Ureter (tissue), 1 donor: ENCODE measurements at places on chromosomes 16 and 17. TPM values are rescaled to one million over a fixed set of nuclear protein-coding genes. Genes with fewer than 3 reads are reported as not detected.
A peak's percentile ranks its signal among the peaks of the same experiment; 100 is the strongest.

Gene KRTAP2-3
- total RNA-seq: not detected

Gene TGFB1I1
- 97.0 TPM for total RNA-seq

Gene TP53TG3
- not detected for total RNA-seq

- no peak for DNase-seq
Measured at GRCh38 chr16:30456302-30456701, 10.6 kb upstream of the SEPHS2 start.

DNA sequence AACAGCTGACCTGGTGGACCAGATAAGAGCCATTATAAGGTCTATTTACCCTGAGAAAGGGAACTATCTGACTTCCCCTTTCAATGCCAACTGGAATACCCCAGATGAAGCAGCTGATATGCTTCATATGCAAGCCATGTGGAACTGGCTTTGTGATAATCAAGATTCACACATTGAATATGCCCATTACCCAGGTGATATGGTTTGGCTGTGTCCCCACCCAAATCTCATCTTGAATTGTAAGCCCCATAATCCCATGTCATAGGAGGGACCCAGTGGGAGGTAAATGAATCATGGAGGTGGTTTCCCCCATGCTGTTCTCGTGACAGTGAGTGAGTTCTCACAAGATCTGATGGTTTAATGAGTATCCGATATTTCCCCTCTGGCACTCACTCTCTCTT is 42.1 kb downstream of the IKZF3 start:
- no peak for DNase-seq

- DNase-seq: no peak
Measured at GRCh38 chr17:40932608-40933007, 4.8 kb downstream of the KRT23 start.

- peak; percentile 64 for DNase-seq
Measured at GRCh38 chr17:72602517-72603419, 481.9 kb downstream of the SOX9 start.
